B cell (primary cell): ENCODE measurements at places on chromosomes 2 and 18. TPM values are rescaled to one million over a fixed set of nuclear protein-coding genes. Genes with fewer than 3 reads are reported as not detected.

The RAB27B gene
- 0.01 and 0.04 TPM in 2 replicates for polyA plus RNA-seq

The GAREM1 gene
- polyA plus RNA-seq: not detected in 2 replicates

The TRPM8 gene
- polyA plus RNA-seq: not detected in 2 replicates

The IL1A gene
- polyA plus RNA-seq: 0.06 and 0.15 TPM in 2 replicates

The APOB gene
- polyA plus RNA-seq: not detected in 2 replicates

The EVX2 gene
- polyA plus RNA-seq: not detected in 2 replicates
